Cortex of kidney (tissue), 1 donor: ENCODE measurements at places on chromosomes 12 and 14.

GRCh38 chr14:68446243-68447040 is 346.4 kb downstream of the ZFP36L1 start:
- DNase-seq = no peak

- DNase-seq = no peak
Observed at GRCh38 chr14:33508126-33509062, 442.5 kb downstream of the EGLN3 start.

DNA sequence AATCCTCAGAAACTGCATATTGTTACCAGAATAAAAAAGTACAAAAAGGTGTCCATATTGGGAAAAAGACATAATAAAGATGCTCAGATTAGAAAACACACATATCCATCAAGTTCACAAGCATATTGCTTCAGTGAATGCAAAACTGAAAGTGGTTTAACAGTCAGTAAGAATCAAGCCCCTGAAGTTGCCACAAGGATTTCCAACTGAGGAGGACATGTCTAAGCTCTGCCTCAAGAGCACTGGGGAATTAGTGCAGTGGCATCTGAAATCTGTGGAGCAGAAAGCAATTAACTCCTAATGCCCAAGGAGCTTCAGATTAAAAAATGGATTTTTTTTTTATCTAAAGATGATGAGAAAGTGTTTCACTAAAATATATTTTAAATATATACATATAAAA is 113.2 kb downstream of the DENND5B start:
- DNase-seq = no peak

- DNase-seq = no peak
Observed at GRCh38 chr12:32921397-32921796, 24.8 kb upstream of the PKP2 start.

- DNase-seq = no peak
Observed at GRCh38 chr14:90720336-90720735, 95.9 kb downstream of the TTC7B start.

DNA sequence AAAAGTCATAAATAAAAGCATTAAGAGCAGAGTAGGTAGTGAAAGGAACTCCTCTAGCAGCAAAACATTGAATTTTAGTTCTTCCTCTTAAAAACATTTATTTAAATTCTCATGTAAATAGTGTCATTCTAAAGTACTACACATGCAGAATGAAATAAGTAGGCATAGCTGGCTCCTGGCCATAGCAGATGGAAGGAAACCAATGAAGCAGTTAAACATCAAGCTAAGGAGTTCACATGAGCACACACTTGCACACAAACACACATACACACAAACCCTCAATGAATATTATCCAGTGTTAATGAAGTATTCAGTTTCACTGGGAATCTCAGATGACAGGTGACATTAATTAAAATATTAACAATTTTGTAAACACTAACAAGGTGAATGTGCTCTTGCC is 69.3 kb downstream of the SLC35F4 start:
- no peak for DNase-seq

DNA sequence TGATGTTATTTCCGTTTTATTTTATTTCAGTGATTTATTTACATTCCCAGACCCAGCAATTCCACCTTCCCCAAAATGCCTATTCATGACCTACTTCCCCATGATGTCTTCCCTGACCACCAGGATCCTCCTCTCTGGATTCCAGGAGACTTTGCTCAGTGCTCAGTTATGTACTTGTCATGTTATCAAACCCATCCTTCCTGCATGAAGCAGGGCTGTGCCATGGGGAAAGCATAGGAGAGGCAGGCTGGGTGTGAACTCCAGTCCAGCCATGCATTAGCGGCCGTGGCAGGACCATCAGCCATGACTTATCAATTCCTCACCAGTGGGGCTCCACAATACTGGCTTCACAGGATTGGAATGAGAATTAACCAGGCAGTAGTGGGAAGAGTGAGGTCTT is 57.8 kb downstream of the B4GALNT3 start:
- DNase-seq = no peak

DNA sequence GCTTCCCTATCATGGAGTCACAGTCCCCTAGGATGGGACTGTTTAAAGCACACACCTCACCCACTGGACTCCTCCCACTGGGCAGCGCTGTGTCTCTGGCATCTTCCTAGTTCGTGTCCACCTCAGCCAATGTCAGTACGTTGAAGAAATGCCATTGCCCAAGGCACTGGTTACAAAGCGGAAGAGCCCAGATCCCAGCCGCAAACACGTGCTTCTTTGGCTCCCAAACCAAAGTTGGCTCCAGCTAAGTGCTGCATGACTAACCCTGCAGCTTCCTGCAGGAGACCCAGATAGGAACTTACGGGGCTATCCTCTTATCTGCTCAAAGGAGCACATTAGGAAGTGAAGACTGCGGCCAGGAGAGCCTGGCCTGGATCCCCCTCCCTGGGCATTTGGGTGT is 9.3 kb downstream of the SYNE3 start:
- no peak for DNase-seq

- DNase-seq = no peak
Observed at GRCh38 chr12:112381406-112381882, 787 bp downstream of the HECTD4 start.

DNA sequence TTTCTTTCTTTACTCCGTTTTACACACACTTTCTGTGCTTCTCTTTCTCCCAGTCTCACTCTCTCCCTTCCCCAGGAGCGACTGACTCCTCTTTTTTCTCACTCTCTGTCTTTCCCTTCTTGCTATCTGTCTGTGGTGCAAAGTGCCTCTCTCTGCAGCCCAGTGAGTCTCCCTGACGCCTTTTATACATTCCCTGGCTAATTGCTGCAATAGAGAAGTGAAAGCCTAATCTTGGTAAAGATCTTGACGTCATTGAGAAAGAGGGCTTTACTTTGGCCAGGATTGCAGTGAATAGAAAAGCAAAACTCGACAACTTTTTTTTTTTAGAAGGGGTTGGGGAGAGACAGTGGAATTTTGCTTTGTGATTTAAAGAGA is 706 bp upstream of the DIO2 start:
- DNase-seq = no peak

DNA sequence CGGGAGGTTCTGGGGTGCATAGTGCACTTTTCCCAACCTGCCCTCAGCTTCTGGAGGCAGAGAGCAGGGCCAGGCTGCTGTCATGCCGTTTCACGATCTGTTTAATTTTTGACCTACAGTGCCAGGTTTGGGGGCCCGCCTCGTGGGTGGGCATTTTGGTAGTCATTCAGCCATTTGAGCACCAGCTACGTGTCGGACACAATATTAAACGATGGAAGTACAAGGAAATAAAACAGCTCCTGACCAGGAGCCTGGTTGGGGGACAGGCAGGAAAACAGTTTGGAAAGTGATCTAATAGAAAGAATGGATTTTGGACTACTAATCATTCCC is 708 bp downstream of the FNTB start:
- DNase-seq = no peak

DNA sequence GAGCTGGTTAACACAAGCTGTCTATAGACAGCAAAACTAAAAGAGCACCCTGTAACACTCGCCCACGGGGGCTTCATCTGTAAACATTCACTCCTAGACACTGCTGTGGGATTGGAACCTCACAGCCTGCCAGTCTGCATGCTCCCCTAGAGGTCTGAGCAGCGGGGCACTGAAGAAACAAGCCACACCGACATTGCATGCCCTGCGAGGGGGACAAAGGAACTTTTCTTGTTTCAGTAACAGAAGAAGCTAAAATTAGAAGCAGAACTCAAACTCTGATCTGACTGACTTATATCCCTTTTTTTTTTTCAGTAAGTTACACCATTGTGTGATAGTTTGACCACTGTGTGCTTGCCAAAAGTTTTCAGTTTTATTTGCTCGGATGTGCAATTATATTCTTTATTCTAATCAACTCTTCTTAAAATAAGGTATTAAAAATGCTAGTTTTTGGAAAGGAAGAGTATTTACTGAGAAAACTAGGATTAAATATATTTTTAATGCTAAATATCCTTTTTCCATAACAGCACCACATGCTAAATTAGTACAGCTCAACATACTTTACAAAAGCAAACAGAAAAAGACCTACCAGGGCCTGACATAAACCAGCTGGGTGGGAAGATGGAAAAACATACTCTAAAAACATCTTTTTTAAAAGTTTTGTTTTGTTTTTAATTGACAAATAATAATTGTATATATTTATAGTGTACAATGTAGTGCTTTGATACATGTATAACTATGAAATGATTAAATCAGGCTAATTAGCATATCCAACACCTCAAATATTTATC is 100.2 kb downstream of the EPS8 start:
- no peak for DNase-seq

DNA sequence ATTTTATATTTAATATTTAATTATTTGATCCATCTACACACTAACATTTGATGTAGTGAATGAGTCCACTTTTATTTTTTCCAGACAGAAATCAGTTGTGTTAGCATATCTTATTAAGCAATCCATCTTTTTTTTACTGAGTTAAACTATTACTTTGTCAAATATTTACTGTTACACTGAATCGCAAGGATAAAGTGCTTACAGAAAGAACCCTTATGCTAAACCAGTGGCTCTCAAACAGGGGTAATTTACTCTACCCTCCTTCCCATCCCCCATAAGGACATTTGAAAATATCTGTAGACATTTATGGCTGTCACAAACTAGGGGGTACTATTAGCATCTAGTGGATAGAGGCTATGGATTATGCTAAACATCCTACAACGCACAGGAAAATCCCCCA is 508.2 kb downstream of the C12orf50 start:
- no peak for DNase-seq

DNA sequence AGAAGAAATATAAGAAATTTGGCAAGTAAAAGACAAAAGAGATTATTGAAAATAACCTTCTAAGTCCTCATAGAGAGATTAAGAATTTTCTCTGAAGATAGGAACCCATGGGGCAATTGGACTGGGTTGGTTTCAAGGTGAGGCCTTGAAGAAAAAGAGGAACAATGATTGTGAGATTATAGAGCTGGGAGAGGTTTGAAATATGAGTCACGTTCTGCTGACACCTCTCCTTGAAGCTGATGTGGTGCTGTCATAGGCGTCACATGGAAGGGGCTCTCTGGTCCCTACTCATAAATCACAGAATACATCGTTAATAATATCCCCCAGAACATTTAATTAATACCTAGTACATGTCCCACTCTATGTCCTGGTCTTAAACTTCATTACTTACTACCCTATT is 227.6 kb upstream of the PDE3A start:
- no peak for DNase-seq

DNA sequence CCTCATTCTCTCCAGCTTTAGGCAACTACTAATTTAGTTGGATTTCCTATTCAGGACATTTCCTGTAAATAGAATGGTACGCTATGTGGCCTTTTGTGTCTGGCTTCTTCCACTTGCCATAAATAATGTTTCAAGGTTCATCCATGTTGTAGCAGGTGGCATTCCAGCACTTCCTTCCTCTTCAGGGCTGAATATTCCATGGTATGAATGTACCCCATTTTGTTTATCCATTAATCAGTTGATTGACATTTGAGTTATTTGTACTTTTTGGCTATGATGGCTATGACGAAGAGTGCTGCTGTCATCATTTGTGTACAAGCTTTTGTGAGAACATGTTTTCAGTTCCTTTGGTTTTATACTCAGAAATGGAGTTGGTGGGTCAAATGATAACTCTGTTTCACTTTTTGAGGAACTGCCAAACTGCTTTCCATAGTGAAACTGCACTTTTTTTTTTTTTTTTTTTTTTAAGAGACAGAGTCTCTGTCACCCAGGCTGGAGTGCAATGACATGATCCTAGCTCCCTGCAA is 6.5 kb upstream of the CDK2AP1 start:
- DNase-seq = no peak

DNA sequence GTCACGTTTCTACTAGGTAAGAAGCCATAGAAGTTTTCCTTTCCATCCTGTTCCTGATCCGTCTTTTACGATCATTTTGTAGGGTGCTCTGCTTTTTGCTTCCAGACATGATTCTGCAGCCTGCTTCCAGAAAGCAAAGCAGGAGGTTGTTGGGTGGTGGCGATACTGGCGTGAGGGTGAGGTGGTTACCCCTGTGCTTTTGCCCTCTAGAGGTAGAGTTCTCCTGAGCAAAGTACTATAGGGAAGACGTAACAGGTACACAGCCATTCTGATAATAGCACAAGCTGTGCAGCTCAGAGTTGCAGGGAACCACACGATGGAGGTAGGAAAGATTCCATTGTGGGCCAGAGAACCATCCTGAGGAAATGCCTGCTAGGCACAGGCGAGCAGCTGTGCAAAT is 186.0 kb downstream of the PAH start:
- DNase-seq = no peak

DNA sequence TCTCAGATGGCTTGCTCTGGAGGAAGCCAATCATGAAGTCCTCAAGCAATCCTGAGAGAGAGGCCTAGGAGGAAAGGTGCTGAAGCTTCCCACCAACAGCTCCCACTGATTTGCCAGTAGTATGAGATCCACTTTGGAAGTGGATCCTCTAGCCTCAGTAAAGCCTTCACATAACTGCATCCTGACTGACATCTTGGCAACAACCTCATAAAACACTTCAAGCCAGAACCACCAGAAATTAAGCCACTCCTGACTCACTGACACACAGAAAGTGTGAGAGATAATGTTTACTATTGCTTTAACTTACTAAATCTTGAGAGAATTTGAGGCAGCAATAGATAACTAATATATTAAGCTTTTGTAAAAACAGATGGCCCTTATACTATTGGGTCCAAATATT is 11.7 kb upstream of the TMX1 start:
- no peak for DNase-seq

GRCh38 chr12:68470664-68471328 is 138.6 kb upstream of the MDM1 start:
- DNase-seq = no peak

DNA sequence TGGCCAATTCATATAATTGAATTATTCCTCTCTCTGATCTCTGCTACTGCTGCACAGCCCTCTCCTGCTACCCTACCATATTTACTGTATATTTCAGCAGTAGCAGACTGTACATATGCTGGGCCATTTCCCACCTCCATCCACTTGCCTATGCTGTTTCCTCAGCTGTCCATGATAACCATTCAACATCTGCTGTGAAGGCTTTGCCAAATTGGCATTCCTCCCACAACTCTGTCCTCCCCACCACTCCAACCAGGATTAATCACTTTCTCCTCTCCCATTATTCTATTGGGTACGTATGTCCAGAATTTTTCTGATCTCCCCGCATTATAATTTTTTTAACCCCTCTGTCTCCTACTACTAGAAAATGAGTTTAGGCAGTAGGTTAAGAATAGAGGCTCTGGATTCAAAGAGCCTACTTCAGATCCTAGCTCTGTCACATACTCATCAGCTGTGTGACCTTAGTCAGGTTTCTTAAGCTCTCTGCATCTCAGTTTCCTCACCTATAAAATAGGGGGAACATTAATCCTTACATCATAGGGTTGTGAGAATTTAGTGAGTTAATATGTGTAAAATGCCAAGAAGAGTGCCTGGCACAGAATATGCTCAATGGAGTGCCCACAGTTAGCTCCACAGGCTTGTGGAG is 123.3 kb downstream of the KICS2 start:
- DNase-seq = no peak

DNA sequence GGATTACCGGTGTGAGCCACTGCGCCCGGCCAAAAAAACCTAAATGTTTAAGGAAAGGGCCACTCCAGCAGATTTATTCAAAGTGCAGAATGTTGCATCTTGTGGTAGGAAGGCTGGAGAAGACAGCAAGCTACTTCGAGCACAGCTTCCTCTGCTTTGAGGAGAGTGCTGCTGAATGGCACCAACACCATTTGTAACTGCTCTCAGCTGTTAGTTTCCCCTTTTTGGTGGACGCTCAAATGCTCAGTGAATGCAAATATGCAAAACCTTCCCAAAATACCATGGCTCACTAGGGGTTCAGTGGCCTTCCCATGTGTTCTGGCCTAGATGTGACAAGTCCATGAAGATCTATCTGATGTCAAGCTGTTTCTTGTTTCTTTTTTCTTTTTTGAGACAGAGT is 2.9 kb upstream of the TDRD9 start:
- no peak for DNase-seq

- DNase-seq = no peak
Observed at GRCh38 chr14:102116361-102117180, 23.1 kb upstream of the WDR20 start.
